ENCODE measurements at places on chromosomes 4 and X.

DNA sequence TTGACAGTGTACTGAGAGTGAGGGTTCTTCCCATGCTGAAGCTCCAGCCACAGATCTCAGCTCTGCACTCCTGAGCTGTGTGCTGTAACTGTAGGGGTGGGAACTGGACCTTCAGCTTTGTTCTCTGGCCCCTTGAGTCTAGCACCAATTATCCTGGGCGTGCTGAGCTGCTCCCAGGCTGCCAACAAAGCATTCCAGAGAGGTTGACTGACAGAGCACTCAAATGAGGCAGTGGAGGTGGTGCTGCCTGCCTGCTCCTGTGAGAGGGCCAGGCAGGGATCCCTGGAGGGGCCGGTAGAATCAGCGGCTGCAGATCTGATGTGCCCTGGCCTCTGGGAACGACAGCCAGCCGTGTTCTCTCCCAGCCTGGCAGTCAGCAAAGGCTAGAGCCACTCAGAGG lies 375.7 kb upstream of the AADAT start:
- DNase-seq: no peak

DNA sequence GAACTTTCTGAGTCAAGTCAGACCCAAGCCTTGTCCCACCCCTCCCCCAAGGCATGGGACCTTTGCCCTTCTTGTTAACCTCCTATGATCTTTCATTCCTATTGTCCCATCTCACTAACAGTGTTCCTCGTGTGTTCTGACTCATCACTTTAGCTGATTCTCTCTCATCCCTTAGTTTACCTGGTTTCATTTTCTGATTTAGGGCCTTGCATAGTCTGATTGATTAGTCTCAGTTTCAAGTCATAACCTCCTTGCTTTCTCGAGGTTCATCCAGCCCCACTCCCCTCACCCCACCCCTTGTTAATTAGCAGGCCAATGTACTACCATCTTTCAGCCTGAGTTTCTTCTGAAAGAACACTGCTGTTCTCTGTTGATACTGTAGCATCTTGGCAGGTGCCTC lies 517.4 kb downstream of the RPA4 start:
- no peak for DNase-seq

- no peak for DNase-seq
Observed at GRCh38 chr4:146333187-146333894, 119.0 kb downstream of the REELD1 start.

GRCh38 chr4:184850018-184850417 lies 24.2 kb upstream of the ACSL1 start:
- DNase-seq: no peak

- no peak for DNase-seq
Observed at GRCh38 chrX:140151316-140151715, 186.0 kb upstream of the CXorf66 start.

GRCh38 chr4:102253860-102254259 lies 91.4 kb downstream of the SLC39A8 start:
- DNase-seq: no peak

DNA sequence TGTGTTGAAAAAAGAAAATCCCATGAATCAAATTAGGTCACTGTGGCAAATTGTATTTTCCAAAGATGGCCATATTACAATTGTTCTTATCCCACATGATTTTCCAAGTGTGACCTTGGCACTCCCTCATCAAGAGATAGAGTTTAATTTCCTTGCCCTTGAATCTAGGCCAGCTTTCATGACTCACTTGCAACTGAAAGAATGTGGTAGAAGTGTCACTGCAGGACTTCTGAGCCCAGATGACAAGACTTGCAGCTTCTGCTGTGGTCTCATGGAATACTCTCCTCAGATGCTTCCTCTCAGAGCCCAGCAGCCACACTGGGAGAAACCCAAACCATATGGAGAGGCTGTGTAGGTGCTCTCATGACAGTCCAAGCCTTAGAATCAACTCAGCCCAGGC lies 139.0 kb downstream of the ADAMTS3 start:
- no peak for DNase-seq

- DNase-seq: no peak
Observed at GRCh38 chrX:39953879-39954278, 143.9 kb downstream of the BCOR start.
